ENCODE measurements at places on chromosomes 7 and 10.

DNA sequence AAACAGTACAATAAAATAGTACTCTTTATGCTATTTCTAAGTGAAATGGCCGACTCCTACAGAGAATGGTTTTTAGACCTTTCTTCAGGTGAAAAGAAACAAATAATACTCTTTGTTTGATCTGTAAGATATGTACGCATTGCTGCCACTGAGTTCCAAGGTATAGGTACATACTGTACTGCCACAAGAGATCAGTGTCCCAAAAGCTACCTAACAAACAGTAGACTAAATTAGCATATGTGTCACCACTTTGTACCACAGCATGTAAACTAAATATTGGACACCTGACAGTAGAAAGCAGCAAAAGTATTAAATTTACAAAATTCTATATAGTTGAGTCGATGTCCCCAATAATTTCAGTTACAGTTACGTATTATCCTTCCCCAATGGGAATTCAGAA is 14.4 kb downstream of the MTPN start:
- no peak for DNase-seq

- DNase-seq = no peak
These were observed 334.3 kb downstream of the CACNA2D1 start for GRCh38 chr7:82109288-82109687.

- no peak for DNase-seq
These were observed 146.2 kb downstream of the WDR37 start for GRCh38 chr10:1202343-1202742.

- DNase-seq = no peak
These were observed 15.2 kb downstream of the YKT6 start for GRCh38 chr7:44216019-44216418.

- DNase-seq = no peak
These were observed 6.0 kb upstream of the GNB2 start for GRCh38 chr7:100667331-100668068.

DNA sequence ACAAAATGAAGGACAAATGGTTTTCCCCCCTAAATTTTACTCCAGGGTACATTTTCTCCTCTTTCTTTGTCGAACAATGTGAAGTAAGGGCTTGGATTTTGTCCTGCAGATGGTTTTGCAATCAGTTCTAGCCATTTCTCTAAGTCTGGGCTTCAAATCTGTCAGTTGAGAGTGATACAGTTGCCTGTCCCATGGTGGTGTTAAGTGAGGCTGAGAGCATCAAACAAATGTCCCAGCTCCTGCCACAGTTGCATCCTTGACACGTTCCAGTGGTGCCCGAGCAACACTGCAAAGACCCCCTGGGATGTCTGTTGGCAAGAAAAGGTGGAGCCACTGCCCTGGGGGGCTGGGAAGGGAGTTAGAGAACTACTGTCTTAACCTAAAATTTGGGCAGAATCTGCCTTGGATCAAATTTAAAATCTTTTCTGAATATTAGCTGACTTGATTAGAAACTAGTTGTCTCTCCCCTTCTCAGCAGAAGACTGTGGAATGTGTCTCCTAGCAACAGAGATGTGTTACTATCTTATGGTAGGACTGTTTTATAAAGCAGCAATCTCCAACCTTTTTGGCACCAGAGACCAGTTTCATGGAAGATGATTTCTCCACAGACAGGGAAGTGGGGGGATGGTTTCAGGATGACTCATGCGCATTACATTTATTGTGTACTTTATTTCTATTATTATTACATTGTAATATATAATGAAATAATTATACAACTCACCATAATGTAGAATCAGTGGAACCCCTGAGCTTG is 102.0 kb upstream of the STEAP1B start:
- no peak for DNase-seq

DNA sequence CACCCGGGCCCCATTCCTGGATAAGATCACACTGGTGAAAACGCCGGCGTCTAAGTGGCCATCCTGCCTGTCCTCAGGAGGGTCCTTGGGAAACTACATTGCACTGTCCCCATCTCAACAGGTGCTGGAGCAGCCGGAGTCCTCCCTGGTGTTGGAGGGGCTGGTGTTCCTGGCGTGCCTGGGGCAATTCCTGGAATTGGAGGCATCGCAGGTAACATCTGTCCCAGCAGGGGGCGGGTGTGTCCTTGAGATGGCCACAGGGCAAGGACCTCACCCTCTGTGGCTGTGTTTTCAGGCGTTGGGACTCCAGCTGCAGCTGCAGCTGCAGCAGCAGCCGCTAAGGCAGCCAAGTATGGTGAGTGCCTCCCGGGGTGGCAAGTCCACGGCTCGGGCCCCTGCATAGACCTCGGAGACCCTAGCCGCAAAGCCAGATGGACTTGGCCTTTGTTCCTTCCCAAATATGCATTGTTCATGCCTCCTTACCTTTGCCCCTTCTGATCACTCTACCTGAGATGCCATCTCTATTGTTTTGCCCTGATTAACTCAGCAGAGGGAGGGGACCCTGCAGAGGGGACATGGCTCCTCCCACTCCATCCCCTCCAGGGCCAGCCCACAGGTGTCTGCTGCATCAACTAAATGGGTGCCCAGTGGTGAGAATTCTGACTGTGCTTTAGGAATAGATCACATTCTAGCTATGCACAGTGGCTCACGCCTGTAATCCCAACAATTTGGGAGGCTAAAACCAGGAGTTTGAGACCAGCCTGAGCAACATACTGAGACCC is 23.8 kb downstream of the ELN start:
- peak; percentile 51 for DNase-seq

DNA sequence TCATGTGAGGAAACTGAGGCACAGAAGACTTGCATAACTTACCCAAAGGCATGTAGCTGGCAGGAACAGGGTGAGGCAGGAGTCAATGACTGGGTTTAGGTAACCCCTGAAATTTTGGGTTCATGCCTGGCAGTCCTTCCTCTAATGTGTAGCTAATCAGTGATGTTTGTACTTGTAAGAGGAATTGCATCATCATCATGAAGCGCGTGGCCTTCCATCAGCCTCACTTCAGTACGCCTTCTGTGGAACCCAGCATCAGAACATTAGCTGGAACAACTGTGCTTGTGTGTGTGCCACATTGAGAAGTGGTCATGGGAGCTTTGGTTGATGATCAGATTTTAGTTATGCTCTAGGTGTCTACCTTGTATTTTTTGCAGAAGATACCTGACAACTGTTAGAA is 18.2 kb upstream of the STMP1 start:
- DNase-seq = no peak

DNA sequence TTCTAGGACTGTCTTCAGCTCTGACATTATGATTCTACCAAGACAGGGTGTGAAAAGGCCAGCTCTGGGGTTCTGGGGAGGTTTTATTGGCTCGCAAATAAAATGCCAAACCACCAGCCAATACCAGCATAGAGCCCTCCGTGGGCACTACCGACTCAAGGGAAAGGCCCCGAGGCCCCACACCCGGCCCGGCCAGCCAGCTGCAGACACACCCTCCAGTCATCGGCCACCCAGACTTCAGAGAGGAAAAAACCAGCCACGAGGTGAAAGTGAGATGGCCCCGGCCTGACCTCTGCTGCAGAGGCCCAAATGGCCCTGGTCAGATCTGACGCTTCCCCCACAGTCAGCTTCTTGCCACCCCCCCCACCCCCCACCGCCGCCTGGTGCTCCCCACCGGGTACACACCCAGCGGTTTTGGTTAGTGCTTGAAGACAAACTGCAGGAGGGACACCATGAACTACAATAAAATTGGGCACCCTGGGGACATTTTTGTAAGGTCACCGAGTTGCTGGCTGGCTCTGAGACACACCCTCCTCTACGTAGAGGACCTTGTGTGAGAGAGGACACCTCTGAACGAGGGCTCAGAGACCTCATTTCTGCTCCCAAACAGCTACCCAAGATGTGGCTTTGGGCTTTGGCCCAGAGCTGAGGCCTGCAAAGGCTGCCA is 79.9 kb downstream of the PRKAG2 start:
- DNase-seq = no peak

GRCh38 chr7:149723795-149724495 is 49.4 kb downstream of the ZNF467 start:
- DNase-seq = no peak

DNA sequence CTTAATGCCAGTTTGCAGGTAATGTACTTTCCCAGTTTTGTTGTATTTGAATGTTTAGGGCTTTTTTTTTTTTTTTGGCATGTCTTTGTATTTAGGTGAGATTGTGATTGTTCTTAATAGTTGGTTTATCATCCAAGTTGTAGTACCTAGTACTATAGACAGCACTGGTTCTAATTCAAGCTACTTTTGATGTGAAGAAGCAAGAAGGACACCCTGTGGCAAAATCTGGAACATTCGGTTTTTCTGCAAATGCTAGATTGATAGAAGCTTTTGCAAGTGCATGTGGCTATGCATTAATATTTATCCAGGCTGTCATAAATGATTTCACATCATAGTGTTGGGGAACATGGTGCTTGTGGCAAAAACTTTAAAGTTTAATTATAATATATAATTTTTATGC is 248.9 kb downstream of the FOXP2 start:
- peak; percentile 64 for DNase-seq

GRCh38 chr10:93601146-93601773 is at the start of gene RBP4:
Gene RBP4 (minus strand): TSS chr10:93601235. CDS start chr10:93601028, 207 bp downstream.
- no peak for DNase-seq

- DNase-seq = peak; percentile 93
These were observed 39.8 kb downstream of the SPOCK2 start for GRCh38 chr10:72048450-72049124.

GRCh38 chr10:129761981-129762956 is 201.8 kb downstream of the EBF3 start:
- DNase-seq = no peak

DNA sequence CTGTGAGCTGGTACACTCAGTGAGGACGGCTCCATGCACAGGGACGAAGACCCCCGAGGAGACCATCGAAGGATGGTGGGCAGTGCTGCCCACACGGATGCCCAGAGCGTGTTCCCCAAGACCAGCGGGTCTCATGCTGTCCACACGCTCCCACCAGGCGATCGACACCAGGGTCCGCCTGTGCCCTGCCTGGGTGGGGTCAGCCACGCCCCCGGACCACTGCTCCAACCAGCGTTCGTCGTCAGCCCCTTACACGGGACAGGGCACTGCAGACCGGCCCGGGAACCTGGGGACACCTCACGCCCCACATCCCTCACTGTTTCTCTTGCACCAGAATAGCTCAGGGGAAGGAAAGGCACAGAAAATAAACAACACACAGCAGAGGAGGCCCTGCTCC is 223.5 kb downstream of the DNAJB6 start:
- no peak for DNase-seq

- no peak for DNase-seq
These were observed 183.1 kb upstream of the SEMA3E start for GRCh38 chr7:83832009-83832408.

GRCh38 chr10:82277591-82277990 is 402.6 kb downstream of the NRG3 start:
- no peak for DNase-seq

DNA sequence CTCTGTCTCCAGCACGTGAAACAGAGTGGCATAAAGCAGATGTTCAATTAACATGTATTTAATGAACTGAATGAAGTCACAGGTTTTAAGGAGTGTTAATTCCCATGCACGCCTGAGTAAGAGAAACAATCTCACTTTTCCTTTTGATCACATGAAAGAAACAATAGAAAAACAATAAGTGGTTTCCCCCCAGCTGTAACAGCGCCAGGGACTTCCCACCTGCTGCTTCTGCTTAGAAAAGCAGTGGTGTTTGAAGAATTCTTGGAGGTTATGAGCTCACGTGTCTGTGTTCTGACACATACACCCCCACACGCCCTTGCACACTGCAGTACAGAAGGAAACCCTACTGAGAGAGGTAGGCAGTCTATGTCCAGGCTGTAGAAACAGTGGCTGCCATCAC is 51.3 kb upstream of the FRMD4A start:
- peak; percentile 83 for DNase-seq

GRCh38 chr10:26474026-26474425 is 35.9 kb downstream of the APBB1IP start:
- no peak for DNase-seq

DNA sequence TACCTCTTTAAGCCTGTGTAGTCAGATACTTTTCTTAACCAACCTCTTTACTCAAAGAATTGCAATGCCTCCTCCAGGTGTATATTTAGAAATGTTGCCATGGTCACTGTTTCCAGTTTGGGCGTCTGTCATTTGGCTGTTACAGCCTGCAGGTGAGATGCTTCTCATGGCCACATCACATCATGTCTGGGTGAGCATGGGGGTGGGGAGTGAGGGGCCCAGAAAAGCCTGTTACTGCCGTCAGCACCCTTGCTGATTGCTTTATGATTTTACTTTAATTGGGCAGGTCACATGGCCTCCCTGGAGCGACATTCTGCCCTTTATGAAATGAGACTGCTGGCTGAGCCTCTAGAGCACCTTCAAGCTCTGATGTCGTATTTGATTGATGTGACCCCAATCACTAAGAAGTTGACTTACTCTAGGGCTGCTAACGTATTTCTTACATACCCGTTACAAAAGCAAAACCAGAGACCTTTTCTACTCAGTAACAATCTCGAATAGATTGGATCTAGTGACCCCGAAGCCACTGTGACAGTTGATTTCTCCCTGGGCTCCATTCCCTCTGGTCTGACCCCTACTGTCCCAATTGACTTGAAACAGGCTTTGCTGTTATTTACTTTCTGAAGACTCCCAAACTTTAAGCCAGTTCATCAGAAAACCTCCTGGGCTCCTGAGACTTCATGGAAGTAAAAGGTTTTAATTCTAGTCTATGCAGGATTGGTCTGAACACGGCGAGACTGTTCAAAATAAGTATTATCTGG is 60.7 kb downstream of the OTUD1 start:
- no peak for DNase-seq

DNA sequence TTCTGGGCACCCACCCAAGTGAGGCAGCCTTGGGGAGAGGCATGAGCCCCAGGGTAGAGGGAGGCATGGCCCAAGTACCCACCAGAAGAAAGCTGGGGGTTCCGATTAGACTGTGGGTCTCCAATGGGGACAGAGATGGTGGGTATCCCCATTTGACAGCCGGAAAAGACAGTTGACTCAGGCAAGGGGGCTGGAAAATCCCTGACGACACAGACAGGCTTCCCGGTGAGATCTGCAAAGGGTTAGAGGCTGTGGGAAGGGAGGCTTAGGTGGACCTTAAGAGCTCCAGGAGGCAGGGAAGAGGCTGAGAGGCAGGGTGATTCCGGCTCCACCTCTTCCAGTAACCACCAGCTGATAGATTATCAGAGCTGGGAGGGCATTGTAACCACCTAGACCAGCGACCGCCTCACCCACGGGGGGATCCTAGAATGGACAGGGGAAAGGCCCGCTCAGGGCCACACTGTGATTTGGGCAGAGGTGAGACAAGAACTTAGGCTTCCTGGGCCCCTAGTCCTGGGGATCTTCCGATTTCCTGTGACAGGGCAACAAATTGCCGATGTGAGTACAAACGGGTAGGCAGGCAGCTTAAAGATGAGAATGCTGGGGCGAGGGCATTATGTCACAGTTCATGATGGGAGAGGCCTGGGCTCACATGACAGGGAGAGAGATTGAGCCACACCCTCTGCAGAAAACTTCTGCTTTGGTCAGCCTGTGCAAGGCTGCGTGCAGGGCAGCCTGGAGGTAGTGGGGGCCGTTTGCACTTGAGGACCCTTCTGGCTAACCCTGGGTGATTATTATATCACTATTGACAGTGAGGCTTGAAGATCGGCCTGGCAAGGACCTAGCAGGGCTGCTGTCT is 5.4 kb downstream of the TBATA start:
- no peak for DNase-seq
